ENCODE measurements at places on chromosomes 1 and 21.

- DNase-seq: no peak
Measured at GRCh38 chr1:54300401-54300800, 100.4 kb downstream of the MRPL37 start.

- DNase-seq: no peak
Measured at GRCh38 chr1:100622966-100623762, 85.2 kb downstream of the GPR88 start.

- DNase-seq: no peak
Measured at GRCh38 chr21:41428847-41429246, 2.8 kb downstream of the MX1 start.

- no peak for DNase-seq
Measured at GRCh38 chr1:198809247-198809646, 170.4 kb downstream of the PTPRC start.

- no peak for DNase-seq
Measured at GRCh38 chr1:218466341-218467010, 121.3 kb downstream of the TGFB2 start.
